ENCODE measurements at places on chromosomes 6 and 20.

- DNase-seq = no peak
Observed at GRCh38 chr6:2804516-2804915, 37.1 kb downstream of the SERPINB1 start.

DNA sequence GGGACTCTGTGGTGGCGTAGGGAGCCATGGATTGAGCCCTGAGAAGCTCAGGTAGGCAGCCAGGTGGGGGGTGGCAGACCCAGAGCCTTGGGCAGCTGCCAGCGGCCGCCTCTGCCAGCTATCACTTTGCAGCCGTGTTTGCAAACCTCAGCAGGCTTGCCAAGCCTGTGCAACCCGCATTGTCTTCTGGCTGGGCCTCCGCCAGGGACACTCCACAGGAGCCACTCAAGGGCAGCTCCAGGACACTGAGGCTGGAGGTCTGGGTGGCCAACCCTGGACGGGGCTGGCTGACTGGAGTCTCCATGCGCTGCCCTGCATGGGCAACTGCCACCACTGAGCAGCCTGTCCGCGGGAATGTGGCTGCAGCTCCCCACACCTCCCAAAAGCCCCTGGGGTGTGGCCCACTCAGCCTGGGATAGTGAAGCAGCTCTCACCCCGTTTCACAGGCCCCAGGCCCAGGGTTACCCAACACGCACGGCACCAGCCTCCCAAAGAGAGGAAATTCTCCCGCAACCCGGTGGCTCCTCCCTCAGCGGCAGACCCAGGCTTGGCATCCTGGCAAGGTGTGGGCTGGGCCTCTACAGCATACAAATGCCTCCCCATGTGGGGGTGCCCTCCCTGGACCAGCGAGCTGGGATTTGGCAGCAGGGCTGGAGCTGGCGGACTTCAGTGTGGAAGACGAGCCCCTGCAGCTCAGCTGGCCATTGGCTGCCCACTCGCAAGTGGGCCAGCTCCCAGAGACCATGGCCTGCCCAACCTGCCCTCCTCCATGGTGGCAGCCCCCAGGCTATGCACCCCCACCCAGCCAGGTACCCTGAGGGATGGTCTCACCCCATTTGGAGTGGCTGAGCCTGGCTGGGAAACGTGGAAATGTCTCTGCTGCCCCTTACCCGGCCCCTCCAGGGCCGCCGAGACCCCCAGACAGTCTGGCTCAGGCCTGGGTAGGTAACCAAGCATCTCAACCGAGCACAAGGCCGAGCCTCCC, 2.9 kb downstream of the CHRNA4 start:
- DNase-seq = no peak

DNA sequence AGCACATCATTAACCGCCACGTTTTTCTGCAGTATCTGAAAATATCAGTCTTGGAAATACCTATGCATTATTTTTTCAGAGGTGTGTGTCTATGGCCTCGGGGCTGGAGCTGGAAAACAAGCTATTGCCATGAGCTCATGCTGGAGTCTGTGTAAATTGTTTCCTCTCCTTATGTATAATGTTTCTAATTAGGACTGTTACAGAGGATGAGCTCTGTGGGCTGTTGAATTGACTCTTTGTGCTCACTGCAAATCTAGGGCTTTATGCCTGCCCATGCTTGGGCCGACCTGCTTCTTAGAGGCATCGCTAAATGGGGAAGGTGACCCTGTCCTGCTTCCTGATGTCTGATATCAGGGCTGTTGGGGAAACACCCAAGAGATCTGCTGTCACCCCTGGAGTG, 80.8 kb upstream of the SLC22A16 start:
- DNase-seq = no peak

DNA sequence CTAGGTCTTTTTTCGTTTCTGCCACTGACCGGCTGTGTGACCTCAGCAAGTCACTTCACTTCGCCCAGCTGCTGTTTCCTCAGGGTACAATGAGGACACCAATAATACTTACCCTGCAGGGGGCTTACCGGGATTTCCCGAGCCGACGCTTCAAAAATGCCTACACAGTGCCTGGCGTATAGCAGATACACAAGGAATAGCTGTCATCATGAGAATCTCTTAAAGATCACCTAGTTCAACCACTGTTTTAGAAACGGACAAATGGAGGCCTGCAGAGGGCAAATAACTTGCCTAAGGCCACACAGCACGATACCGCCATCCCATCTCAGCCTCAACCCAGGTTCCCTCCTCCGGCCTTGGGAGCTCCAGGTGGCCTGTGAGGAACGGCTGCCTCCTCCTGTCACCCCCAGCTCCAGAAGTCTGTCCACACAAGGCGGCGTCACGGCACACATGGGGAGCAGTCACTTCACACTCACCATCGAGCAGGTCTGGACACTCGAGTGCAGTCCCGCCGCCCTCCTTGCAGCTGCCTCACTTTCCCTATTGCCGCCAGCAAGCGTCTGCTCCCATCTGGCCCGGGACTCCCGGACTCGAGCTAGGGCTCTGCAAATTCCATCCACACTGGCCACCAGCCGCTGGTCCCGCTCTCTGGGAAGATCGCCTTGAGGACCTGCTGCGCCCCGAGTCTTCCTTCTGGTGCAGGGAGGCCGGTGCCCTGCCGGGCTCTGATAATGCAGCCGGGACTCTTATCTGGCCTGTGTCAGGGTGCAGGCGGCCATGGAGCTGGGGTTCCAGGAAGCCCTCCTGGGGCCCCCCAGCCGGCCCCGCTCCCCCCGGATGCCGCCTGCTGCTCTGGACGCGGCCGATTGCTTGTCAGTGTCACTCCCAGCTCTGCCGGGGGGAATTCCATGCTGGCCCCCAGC, at the start of gene RIPOR3:
RIPOR3 (minus strand) TSS at position 893 of the 923 bp plus-strand sequence; CDS start at position 479, 414 bp downstream.
- no peak for DNase-seq

DNA sequence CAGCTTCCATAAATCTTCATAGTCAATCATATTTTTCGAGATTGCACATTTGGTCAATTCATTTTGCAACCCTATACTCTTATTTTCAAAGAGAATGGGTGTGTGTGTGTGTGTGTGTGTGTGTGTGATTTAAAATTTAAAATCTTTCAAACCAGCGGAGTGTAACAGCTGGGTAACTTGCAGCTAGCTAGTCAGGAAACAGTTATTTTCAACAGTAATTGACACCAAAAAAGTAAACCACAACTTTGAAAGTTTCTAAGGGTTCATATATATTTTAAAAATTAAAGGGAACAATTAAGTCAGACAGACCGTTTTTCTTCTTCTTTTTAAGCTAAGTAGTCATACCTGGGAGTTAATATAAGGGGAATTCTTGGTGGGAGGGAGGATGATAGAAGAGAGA, 57.0 kb downstream of the PRR18 start:
- DNase-seq = no peak

DNA sequence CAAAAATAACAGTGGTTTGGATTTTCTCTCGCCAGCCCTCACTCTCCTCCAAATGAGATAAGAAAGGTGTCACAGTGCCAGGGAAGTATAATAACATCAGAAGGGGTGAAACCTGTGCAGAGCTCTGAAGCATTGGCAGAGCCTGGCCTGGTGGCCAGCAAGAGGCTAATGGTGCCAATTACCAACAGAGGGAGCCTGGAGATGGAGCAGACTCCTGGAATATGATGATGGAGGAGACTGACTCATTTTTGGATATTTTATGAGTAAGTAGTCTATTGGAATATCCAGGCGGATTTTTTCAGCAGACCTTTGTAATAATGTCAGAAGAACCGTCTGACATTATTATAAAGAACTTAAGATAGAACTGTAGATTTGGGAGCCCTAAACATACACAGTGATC, 442.6 kb upstream of the MARCKS start:
- no peak for DNase-seq

DNA sequence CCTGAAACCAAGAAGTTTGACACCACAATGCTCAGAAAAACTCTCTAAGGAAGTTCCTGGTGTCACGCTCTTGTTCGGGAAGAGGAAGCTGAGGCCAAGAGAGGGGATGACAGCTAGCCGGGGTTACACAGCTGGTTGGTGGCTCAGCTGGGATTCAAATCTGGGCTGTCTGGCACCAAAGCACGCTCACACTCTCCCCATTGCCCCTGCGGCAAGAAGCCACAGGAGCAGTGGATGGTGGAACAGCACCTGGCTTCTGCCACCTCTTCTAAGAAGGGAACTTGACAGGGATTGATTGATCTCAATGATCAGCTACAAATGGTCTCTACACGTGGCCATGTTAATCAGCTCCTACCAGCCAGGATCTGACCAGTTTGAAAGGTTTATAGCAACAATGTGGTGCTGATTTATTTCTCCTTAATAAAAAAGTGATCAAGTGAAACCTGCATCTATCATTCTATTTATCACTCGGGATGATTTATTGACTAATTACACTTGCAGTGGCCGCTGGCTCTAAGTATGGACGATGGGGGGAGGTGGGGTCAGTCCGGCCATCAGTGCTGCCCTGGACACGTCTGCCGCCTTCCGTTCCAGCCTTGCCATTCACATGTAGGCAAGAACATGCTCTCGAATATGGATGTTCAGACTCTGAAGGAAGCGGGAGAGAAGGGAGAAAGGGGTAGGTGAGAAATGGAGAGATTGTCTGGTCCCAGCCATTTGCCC, 71.9 kb upstream of the TOP1 start:
- no peak for DNase-seq

DNA sequence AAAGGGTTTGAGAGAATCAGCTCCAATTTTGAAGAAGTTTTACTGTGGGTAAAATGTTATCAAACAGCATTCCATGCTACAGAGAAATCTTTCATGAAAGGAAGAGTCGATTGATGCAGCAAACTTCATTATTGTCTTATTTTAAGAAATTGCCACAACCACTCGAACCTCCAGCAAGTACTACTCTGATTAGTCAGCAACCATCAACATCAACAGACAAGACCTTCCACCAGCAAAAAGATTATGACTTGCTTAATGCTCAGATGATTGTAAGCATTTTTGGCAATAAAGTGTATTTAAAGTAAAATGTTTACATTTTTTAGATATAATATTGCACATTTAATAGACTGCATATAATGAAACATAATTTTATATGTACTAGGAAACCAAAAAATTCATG, 87.5 kb downstream of the AKAP7 start:
- DNase-seq = no peak

GRCh38 chr20:11677428-11677827, 240.3 kb upstream of the BTBD3 start:
- no peak for DNase-seq

DNA sequence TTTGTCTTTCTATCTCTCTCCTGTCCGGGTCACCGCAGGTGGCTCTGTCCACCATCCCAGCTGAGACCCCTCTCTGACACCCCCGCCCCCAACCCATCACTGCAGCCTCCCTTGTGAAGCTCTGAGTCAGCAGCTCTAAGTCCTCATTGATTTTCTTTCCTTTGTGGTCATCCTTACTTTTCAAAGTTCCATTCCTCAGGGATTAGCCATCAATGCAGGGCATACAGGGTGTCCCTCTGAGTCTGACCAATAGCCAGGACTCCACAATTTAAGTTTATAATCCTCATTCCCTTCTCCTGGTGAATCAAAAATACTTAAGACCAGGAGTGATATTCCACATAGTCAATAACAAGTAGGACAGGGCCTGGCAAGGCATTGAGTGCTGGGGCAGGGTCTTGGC, 333.3 kb upstream of the CNR1 start:
- DNase-seq = no peak

DNA sequence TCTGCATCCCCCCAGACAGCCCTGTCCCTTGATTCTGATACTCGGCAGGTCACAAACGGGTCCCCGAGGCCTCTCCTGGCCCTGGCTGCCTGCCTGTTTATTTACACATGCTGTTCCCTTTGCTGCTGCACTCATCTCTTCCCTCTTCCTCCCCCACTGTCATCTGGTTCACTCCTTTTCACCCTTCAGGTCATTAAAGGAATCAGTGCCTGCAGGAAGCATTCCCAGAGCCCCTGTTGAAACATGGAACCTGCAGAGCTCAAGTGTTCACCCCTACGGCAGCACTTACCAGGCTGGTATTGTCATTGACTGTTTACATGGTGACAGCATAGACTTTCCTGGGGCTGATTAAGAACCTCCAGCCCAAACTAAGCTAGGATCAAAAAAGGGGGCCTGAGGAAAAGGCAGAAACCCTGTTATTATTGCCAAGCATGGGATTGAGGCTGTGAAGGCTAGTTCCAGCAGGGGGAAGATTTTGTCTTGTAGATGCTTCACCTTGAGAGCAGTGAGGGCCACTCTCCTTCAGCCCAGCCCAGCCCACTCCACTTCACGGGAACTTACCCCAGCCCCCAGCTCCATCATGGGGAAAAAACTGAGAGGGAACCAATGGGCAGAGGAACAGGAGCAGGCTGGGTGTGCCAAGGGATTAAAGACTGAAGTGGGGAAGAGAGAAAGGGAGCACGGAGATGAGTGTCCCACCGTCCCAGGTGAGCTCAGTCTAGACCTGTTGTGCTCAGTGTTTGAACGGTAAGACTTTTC, 73.2 kb downstream of the JPH2 start:
- no peak for DNase-seq

DNA sequence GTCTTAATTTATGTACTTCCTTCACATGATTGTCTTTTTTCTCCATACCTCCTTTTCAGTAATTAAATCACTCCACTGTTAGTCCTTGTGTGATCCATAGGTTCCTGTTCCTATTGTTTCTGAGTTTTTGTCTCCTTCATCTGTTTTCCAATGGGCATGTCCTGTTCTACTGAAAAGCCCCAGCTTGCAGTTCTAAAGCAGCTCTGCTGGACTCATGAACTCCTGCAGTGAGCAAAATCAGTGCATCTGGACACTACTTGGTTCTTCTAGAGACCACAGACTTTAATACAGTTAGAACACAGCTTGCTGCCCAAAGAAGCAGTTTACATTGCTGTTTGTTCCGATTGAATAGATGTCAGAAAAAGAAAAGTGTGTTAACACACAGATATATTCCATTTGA, 593.3 kb upstream of the HS3ST5 start:
- no peak for DNase-seq

DNA sequence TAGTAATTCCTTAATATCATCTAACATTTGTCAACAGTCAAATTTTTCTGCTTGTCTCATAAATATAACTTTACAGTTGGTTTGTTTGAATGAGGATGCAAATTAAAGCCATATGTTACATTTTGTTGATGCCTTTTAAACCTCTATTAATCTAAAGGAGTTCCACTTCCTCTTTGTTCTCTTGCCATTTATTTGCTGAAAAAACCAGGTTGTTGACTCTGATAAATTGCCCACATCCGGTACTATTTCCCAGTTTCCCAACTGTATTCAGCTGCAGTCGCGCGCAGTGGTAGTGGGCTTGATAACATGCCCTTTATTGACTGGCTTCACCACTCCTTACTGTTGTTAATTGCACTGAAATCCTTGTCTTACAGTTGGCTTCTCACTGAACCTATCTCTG, 32.8 kb upstream of the SIRPB2 start:
- no peak for DNase-seq
